ENCODE measurements at places on chromosomes 3 and 15.

- DNase-seq, result no peak
Observed at GRCh38 chr3:72332689-72333088, 515.6 kb downstream of the SHQ1 start.

DNA sequence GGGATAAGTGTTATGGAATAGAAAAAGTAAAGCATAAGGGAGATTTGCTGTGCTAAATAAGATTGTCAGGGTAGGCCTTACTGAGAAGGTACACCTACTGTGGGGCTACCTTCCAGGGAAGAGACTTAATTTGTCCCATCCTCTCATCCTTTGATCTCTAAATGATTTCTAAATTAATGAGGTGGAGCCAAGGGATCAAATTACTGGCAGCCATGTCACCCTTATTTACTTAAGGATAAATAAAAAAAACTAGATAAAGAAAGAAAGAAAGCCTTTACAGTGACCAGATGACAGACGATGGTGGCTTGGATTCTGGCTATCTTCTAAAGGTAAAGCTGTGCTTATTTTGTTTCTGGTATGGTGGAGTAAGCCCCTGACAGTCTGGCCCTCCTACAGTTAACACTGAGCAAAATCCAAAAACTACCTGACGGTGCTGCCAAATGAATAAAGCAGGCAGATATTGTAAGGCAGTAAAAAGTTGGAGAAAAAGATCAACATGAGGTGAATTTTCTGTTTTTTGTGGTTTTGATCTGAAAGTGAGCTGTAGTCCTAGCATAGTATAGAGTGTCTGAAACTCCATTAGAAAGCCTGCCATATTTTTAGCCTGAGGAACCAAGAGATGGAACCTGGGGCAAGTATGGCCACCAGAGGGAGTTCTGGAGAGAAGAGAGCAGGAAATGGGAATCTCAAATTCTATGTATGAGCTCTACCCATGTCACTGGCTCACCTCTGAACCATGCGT is 285.1 kb upstream of the MANF start:
- DNase-seq, result peak; percentile 63

DNA sequence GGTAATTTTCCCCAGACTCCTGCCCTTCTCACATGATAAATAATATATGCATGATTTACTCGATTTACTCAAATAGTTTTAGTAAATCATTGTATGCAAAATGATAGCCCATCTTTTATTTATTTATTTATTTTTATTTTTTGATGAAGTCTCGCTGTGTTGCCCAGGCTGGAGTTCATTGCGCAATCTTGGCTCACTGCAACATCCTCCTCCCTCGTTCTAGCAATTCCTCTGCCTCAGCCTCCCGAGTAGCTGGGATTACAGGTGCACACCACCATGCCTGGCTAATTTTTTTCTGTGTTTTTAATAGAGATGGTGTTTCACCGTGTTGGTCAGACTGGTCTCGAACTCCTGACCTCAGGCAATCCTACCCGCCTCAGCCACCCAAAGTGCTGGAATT is 343.8 kb upstream of the PLSCR5 start:
- no peak for DNase-seq

- DNase-seq, result no peak
Observed at GRCh38 chr3:114332342-114333179, 38.7 kb downstream of the TIGIT start.

DNA sequence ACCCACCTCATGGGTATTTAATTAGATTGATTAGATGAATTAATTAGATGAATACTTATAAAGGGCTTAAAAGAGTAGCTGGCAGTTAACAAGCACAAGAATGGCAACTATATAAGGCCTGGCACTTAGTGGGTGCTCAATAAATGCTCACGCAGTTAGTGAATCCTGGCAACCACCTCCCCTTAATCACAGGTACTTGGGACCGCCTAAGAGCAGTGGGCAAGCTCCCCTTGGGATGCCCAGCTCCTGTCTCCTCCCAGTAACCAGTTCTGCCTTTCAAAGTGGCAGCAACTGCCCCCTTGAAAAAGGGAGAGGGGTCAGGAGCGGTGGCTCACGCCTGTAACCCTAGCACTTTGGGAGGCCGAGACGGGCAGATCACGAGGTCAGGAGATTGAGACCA is 4.6 kb downstream of the LYZL4 start:
- no peak for DNase-seq

- no peak for DNase-seq
Observed at GRCh38 chr15:41795996-41796856, 21.9 kb downstream of the MAPKBP1 start.

GRCh38 chr3:98326945-98327344 is 26.7 kb upstream of the OR5K4 start:
- no peak for DNase-seq

GRCh38 chr3:168090306-168091085 is 5.2 kb downstream of the GOLIM4 start:
- no peak for DNase-seq

GRCh38 chr3:112481302-112481721 is 18.0 kb downstream of the BTLA start:
- no peak for DNase-seq

DNA sequence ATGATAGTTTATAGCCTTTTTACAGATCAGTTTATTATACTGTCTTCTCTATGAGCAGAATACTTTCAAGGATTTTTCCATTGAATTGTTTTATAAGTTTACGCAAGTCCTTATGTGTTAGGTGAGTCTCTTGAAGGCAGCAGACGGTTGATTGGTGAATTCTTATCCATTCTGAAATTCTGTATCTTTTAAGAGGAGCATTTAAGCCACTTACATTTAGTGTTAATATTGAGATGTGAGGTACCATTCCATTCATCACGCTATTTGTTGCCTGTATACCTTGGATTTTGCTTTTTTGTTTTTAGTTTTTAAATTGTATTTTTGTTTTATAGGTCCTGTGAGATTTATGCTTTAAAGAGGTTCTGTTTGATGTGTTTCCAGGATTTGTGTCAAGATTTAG is 32.5 kb upstream of the VEPH1 start:
- no peak for DNase-seq

DNA sequence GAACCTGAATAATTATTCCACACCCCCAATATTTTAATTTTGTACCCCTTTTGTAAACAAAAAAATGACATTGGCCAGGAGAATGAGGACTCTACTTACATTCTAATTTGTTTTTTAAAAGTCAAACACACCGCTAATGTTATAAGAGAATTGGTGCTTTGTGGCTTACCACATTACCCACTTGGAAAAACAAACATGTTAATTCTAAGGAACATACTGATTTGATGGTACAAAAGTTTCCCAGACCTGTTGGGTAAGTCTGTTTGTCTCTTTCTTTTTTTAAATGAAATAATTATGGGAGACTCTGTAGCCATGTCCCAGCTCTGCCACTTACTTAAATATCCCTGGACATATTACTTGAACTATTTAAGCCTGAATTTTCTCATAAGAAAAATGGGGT is 352.5 kb upstream of the C2CD4B start:
- DNase-seq, result no peak

GRCh38 chr3:108208831-108209230 is 13.4 kb downstream of the IFT57 start:
- DNase-seq, result no peak

GRCh38 chr3:6512172-6512800 is 348.6 kb upstream of the GRM7 start:
- no peak for DNase-seq

- no peak for DNase-seq
Observed at GRCh38 chr15:96331144-96331944, 844 bp downstream of the NR2F2 start.

GRCh38 chr3:122942937-122943827 is 84.4 kb downstream of the SEMA5B start:
- peak; percentile 85 for DNase-seq

DNA sequence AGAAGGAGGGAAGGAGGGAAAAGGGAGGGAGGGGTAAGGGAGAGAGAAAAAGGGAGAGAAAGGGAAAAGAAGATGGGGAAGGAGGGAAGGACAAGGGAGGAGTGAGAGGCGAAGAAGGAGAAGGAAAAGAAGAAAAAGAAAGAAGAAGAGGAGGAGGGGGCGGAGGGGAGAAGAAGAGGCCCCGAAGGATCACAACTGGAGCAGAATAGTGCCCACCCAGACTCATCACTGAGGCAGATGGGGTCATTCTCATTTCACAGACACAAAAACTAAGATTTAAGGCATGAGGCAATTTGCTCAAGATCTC is 2.7 kb upstream of the ALAS1 start:
- DNase-seq, result no peak

GRCh38 chr15:76313731-76314130 is 2.5 kb upstream of the ETFA start:
- DNase-seq, result no peak

DNA sequence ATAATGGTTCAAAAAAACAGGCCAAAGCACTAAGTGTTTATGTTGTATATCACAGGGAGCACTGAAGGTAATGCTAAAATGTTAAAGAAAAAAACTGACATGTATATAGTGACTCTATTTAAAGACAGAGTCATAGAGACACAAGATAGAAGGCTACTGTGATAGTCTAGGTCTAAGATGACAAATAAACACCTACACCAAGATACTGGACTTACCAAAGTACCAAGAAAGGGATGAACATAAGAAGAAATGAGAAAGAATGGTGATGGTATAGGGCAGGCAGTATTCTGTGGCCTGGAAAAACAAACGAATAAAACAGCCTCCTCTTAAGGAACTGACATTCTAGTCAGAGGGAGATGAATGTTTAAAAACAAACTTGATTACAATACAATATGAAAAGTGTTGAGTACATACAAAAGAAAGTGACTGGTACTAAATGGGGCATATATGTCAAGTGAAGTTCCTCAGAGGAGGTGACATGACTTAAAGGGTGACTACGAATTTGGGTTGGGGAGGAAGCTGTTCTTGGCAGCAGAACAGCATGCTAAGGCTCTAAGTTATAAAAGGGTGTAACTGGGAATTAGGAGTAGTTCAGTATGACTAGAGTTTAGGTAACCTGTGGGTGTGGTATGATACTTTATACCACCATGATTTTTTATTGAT is 5.9 kb downstream of the ABHD10 start:
- no peak for DNase-seq

- DNase-seq, result no peak
Observed at GRCh38 chr15:83119968-83120581, 12.6 kb downstream of the TM6SF1 start.

GRCh38 chr3:8597219-8597853 is 47.3 kb downstream of the SSUH2 start:
- no peak for DNase-seq

GRCh38 chr3:137992592-137992991 is 17.4 kb upstream of the CLDN18 start:
- DNase-seq, result no peak

- no peak for DNase-seq
Observed at GRCh38 chr3:168030577-168030976, 65.1 kb downstream of the GOLIM4 start.

DNA sequence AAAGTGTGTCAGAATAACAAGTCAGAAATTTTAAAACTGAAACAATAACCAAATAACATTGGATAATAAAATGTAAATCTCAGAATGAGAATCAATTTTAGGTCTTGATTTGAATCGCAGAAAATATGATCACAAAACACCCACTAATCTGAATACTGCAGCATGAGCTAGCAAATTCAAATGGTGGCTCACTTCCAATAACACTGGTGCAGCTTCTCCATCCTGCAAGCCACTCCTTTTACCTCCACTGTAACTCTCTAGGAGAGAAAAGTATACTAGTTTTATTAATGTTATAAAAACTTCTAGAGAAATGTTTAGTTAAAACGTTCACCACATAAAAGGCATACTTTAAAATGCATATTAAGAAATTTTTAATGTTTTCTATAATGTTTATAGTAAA is 30.4 kb downstream of the UBE3A start:
- DNase-seq, result no peak

GRCh38 chr3:60226912-60227311 is 1024.3 kb downstream of the FHIT start:
- no peak for DNase-seq

- DNase-seq, result no peak
Observed at GRCh38 chr15:96417760-96418130, 87.2 kb downstream of the NR2F2 start.

DNA sequence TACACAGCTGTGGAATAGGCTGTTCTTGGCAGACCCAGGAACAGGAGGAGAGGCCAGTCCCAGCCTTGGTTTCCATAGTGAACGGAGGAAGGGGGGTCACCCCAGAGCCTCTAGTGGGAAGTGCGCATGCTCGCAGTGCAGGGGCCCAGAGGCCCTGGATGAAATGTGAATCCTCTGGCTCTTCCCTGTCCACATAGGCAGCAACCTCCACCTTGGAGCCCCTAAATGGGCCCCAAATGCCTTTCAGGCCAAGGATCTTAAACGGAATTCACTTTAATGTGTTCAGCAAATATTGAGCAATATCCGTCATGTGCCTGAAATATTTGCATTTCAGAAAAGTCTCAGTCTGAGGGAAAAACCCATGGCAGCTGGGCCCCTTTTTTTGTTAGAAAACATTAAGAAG is 3.3 kb upstream of the NDN start:
- DNase-seq, result no peak

- DNase-seq, result no peak
Observed at GRCh38 chr3:178439504-178439903, 96.7 kb upstream of the KCNMB2 start.

DNA sequence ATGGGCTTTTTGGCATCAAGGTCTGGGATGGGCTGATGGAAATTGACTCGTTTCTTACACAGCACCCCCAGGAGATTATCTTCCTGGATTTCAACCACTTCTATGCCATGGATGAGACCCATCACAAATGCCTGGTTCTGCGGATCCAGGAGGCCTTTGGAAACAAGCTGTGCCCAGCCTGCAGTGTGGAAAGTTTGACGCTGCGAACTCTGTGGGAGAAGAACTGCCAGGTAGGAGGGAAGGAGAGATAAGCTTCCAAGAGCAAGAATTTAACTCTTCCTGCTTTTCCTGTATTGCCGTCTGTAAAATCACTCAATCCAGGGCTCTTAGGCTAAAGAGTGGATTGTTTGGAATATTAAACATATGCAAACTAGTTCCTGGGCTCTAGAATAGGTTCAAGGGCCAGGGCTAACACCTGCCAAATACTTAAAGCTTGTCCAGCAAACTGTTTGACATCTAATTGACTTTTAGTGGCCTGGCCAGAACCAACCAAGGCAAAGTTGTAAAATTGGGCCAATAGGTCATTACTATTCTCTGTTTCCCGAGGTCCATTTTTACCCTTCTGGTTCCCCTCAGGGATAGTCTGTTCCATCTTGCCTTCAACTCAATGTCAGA is 113.1 kb upstream of the ZBED2 start:
- DNase-seq, result no peak

DNA sequence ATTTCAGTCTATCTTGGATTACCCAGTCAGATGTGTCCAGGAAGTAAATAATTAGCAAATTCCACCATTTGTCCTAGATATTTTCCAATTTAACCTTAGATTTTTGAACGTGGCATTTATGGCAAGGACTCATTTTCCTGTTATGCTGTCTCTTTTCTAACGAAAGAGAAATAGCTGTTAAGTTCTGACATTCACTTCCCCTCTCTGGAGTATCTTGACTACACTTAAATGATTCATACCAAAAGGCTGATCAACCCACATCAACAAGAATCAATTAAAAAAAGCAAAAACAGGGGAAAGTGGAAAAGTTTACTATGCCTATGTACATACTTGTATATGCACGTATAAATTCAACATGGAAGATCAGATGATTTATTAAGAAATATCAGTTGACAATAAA is 149.9 kb downstream of the FRMD5 start:
- DNase-seq, result no peak

GRCh38 chr15:36090286-36090946 is 489.0 kb upstream of the CDIN1 start:
- no peak for DNase-seq

- no peak for DNase-seq
Observed at GRCh38 chr3:81871358-81872155, 110.1 kb upstream of the GBE1 start.

All from HEK293T (cell line).